ENCODE measurements at places on chromosomes 1 and 21. TPM values are rescaled to one million over a fixed set of nuclear protein-coding genes. Genes with fewer than 3 reads are reported as not detected.

KLF17 gene
- total RNA-seq, result not detected

DNA sequence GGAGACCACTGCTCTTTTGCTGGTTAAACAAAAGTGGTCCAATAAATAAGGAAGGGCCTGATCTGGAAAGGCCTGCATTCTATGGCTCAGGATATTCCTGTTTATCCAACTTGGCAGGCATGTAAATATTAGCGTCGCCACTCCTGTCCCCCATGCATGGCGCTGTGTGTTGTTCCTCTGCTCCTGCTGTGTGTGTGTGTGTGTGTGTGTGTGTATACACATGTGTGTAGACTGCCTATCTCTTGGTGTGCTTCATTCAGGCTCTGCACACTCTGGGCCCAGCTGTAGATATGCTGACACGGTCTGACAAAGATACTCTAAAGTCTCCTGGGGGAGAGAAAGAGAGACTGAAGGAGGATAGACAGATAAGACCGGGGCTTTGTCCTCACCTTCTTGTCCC, 6.8 kb downstream of the LMOD1 start:
- no peak for DNase-seq
- peak overlapping the region; percentile 98 for H3K27ac ChIP-seq
- peaks cover 34% of the 10 kb centered on the region for H3K36me3 ChIP-seq
- no peaks in the 10 kb centered on the region for H3K27me3 ChIP-seq
- peaks cover 26% of the 10 kb centered on the region for H3K4me1 ChIP-seq
- peak overlapping the region; percentile 88 for H3K4me3 ChIP-seq

GRCh38 chr1:240151136-240151735, 59.6 kb downstream of the FMN2 start:
- DNase-seq, result no peak
- H3K27ac ChIP-seq, result no peak overlapping the region
- H3K4me1 ChIP-seq, result no peaks in the 10 kb centered on the region
- no peaks in the 10 kb centered on the region for H3K36me3 ChIP-seq
- no peaks in the 10 kb centered on the region for H3K27me3 ChIP-seq
- H3K4me3 ChIP-seq, result no peak overlapping the region

DNA sequence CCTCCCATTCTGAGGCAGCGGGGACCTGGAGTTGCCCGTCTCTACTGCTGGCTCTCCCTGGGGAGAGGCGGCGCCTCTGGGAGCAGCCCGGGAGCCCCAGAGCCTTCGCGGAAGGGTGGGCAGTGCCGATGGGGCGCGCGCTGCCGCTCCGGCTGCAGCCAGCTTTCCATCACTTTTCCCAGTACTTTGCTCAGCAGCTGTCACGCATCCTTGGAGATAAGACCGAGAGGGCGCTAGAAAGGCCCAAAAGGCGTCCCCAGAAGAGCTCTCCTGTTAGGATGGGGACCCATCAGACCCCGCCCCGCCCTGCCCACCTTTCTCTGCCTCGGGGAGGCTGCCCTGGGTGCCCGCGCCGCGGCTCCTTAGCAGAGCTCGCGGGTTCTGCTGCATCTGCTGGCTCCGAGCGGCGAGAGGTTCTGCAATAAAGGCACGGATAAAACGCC, 534 bp downstream of the KCNH1 start:
- DNase-seq, result no peak
- H3K36me3 ChIP-seq, result no peaks in the 10 kb centered on the region
- H3K4me1 ChIP-seq, result peaks cover 17% of the 10 kb centered on the region
- no peak overlapping the region for H3K27ac ChIP-seq
- peak overlapping the region; percentile 69 for H3K4me3 ChIP-seq
- no peaks in the 10 kb centered on the region for H3K27me3 ChIP-seq

GRCh38 chr1:81838600-81839218, 38.0 kb downstream of the ADGRL2 start:
- DNase-seq, result no peak
- no peak overlapping the region for H3K4me3 ChIP-seq
- peaks cover 14% of the 10 kb centered on the region for H3K4me1 ChIP-seq
- no peaks in the 10 kb centered on the region for H3K36me3 ChIP-seq
- no peaks in the 10 kb centered on the region for H3K27me3 ChIP-seq

DNA sequence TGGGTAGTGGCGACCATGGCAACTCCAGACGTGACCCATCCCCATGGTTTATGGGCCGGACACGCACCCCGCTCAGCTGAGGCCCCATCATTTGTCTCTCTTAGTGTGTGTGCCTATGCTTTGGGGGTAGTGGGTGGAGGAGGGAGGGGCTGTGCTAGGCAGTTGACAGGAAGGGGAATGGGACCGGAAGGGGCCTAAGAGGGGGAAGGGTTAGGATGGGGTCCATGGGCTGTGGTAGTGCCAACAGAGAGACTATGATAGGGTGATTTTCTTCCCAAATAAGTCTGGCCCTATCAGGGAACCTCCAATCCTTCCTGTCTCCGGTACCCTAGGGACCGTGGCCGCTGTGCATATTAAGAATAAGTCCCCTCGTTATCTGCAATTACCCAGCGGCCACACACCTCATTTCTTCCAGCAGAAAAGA, 9.9 kb downstream of the DMAP1 start:
- no peak for DNase-seq
- H3K27me3 ChIP-seq, result no peaks in the 10 kb centered on the region
- peaks cover 35% of the 10 kb centered on the region for H3K36me3 ChIP-seq
- H3K27ac ChIP-seq, result no peak overlapping the region

- H3K4me1 ChIP-seq, result no peaks in the 10 kb centered on the region
- no peaks in the 10 kb centered on the region for H3K27me3 ChIP-seq
- no peak for DNase-seq
- no peak overlapping the region for H3K27ac ChIP-seq
Measured at GRCh38 chr1:11413986-11414391, 65.0 kb upstream of the DISP3 start.

ID3 gene
- total RNA-seq, result 309 TPM

GRCh38 chr1:87044840-87045239, 130.4 kb downstream of the HS2ST1 start:
- no peak overlapping the region for H3K4me3 ChIP-seq
- no peaks in the 10 kb centered on the region for H3K36me3 ChIP-seq
- no peaks in the 10 kb centered on the region for H3K4me1 ChIP-seq
- no peaks in the 10 kb centered on the region for H3K27me3 ChIP-seq
- H3K27ac ChIP-seq, result no peak overlapping the region

DNA sequence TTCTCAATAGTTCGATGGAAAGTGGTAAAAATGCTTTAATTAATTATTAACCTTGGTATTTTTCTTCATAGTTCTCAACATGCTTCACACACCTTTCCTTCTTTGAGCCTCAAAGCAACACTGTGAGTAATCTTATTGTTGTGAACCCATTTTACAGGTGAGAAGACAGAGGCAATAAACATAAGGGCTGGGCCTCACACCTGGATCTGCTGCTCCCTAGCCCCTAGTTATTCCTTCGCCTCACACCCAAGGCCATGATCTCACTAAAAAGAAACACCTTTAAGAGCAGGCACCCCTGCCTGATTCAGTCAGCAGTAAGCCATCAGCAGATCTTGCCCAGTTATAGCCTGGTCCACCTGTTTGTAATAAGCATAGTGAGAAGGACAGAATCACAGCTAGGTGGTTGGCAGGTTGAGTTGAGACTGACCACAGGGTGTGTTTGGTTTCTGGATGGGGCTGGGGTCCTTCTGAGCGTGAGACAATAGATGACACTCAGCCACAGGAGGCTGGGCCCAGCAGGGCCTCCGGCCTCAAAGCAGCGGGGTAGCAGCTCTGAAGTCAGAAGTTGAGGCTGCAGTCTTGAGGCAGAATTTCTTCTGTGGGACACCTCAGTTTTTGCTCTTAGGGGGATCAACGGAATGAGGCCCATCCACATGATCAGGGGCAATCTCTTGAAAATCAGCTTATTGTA, 203.9 kb downstream of the RHOU start:
- peaks cover 36% of the 10 kb centered on the region for H3K4me1 ChIP-seq
- no peak overlapping the region for H3K4me3 ChIP-seq
- DNase-seq, result no peak
- H3K36me3 ChIP-seq, result no peaks in the 10 kb centered on the region
- peak overlapping the region; percentile 89 for H3K27ac ChIP-seq

PRELP gene
- total RNA-seq, result 232 TPM

DNA sequence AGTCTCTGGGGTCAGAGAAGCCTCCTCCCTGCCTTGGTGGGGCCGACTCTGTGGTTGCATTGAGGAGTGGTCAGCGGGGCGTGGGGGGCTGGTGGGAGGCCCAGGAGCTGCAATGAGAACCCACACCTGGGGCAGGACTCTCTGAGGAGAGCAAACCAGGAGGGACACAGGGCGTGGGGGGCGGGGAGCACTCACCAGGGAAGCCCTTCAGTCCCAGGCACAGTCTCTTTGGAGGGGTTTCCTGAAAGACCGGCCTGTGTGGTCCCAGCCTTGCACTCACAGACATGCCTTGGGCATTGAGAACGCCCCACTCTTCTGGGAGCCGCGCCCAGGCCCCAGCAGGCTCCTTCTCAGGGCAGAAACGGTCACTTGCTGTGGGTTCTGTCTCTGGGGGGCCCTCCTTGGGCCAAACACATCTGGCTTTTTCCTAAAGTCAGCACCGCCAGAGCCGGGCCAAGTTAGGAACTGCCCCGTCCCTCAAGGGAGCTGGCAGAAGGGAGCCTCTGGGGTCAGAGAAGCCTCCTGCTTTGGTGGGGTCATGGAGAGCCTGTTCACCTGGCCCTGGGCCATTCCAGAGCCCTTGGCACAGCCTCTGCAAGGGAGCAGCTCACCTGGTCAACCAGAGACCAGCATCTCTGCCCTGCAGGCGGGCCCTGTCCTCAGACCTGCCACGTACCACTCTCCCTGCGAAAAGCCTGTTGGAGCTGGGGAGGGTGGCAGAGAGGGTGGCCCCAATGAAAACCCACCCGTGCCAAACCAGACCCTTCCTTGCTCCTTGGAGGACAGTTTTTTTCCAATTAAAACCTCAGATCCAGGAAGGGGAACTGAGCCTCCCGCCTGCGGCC, 59.9 kb upstream of the TTC34 start:
- H3K4me1 ChIP-seq, result no peaks in the 10 kb centered on the region
- H3K36me3 ChIP-seq, result no peaks in the 10 kb centered on the region
- H3K4me3 ChIP-seq, result no peak overlapping the region
- no peaks in the 10 kb centered on the region for H3K27me3 ChIP-seq
- no peak overlapping the region for H3K27ac ChIP-seq

GRCh38 chr1:97739596-97740103, 181.2 kb downstream of the DPYD start:
- H3K27me3 ChIP-seq, result no peaks in the 10 kb centered on the region
- DNase-seq, result no peak
- no peak overlapping the region for H3K4me3 ChIP-seq
- no peaks in the 10 kb centered on the region for H3K36me3 ChIP-seq
- H3K4me1 ChIP-seq, result no peaks in the 10 kb centered on the region

ATG4C gene
- 9.9 TPM for total RNA-seq

GRCh38 chr1:53502641-53503432, 43.6 kb downstream of the DMRTB1 start:
- H3K4me1 ChIP-seq, result no peaks in the 10 kb centered on the region
- H3K36me3 ChIP-seq, result no peaks in the 10 kb centered on the region
- H3K27ac ChIP-seq, result no peak overlapping the region

GRCh38 chr1:21280011-21280471, 10.2 kb downstream of the ECE1 start:
- H3K4me3 ChIP-seq, result no peak overlapping the region
- peak overlapping the region; percentile 87 for H3K27ac ChIP-seq
- H3K4me1 ChIP-seq, result peaks cover 47% of the 10 kb centered on the region
- H3K36me3 ChIP-seq, result no peaks in the 10 kb centered on the region

GRCh38 chr1:207459008-207459407, 4.9 kb downstream of the CR2 start:
- peaks cover 11% of the 10 kb centered on the region for H3K4me1 ChIP-seq
- no peak for DNase-seq
- H3K36me3 ChIP-seq, result no peaks in the 10 kb centered on the region
- H3K27ac ChIP-seq, result no peak overlapping the region
- no peak overlapping the region for H3K4me3 ChIP-seq

DNA sequence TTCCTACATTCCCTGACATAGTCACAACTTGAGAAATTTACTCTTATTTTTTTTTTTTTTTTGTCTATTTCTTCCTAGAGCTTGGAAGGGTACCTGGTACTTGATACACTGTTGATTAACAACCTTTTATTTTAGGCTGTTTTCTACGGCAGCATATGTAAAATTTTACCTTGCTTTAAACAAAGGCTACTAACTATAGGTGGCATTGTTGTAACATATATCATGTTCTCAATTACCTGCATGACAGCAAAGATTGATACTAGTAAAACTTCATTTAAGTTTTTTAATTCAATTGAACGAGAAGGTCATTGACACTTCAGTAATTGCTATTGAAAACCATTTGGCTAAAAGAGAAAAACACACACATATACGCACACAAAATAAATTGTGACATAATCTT, 238.3 kb upstream of the ESRRG start:
- H3K4me3 ChIP-seq, result no peak overlapping the region
- DNase-seq, result no peak
- H3K4me1 ChIP-seq, result no peaks in the 10 kb centered on the region
- no peaks in the 10 kb centered on the region for H3K36me3 ChIP-seq

- no peak for DNase-seq
- H3K27me3 ChIP-seq, result no peaks in the 10 kb centered on the region
Measured at GRCh38 chr1:29357452-29357851, 121.1 kb downstream of the PTPRU start.

DNA sequence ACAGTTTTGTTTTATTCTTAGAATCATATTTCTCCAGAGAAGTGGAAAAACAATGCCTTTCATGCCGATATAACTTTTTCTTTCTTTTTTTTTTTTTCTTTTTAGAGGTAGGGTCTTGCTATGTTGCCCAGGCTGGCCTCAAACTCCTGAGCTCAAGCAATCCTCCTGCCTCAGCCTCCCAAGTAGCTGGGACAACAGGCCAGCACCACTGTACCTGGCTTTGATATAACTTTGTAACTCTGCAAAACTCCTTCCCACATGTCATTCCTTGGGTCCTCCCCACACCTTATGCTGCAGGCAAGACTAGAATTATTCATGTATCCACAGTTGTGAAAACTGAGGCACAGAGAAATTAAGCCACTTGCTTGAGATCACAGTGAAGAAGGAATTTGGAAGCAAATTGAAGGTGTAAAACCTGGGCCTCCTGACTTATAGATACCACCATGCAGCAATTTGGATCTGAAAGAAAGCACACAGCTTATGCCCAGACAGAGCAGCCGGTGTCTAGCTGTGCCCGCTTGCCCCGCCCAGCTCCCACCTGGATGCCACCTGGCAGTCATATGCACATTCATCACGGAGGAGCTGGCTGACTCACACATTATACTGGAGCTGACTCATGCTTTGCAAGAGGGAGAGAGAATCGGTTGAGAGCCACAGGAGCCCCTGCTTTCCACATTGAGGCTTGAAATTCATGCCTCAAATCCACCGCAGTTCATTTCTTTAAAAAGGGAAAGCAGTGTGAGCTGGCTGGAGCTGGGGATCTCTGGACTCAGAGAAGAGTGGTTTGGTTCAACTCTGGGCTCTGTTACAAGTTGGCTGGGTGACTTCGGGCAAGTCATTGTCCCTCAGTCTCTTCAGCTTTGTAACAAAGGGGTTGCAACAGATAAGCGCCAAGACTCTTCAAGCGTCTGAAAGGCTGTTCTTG, 8.3 kb upstream of the SLC2A1 start:
- no peak overlapping the region for H3K4me3 ChIP-seq
- H3K27ac ChIP-seq, result peak overlapping the region; percentile 40
- DNase-seq, result no peak
- no peaks in the 10 kb centered on the region for H3K36me3 ChIP-seq

CD101 gene
- total RNA-seq, result 1.8 TPM

All from thoracic aorta (tissue), 2 donors.